ENCODE measurements at places on chromosomes 2 and 18.

GRCh38 chr2:75604484-75604883, 42.1 kb upstream of the MRPL19 start:
- DNase-seq, result peak; percentile 75

DNA sequence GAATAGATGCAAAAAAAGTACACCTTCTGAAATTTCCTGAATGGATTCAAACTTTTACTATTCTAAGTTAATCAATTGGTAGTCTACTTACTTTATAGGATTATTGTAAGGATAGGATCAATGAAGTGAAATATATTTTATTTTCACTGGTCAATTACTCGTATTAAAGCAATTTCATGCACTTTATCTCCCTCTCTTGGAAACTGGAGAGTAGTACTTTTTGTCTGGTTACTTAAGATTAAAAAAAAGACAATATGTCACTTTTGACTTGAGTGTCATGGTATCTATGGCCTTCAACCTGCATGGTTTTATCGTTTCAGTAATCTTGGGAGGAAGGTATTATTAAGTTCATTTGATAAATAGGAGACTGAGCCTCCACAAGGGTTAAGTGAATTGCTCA, 1.0 kb upstream of the KYNU start:
- no peak for DNase-seq

DNA sequence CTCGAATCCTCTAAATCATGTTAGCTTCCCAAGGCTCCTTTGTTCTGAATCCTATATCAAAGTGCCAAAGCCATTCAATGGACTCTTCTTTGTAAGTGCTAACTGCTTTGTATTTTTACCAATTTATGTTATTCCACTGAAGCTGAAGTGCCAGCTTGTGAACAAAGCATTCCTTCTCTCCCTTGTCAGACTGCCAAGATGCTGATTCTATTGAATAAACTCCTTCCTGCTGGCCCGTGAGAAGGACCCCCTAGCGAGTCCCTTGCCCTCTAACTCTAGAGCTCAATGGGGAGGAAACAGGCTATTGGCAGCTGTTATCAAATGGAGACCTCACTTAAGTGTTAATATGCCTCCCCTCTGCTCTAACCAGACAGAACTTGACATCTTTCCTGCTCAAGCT, 1097.9 kb upstream of the CNTNAP5 start:
- no peak for DNase-seq

DNA sequence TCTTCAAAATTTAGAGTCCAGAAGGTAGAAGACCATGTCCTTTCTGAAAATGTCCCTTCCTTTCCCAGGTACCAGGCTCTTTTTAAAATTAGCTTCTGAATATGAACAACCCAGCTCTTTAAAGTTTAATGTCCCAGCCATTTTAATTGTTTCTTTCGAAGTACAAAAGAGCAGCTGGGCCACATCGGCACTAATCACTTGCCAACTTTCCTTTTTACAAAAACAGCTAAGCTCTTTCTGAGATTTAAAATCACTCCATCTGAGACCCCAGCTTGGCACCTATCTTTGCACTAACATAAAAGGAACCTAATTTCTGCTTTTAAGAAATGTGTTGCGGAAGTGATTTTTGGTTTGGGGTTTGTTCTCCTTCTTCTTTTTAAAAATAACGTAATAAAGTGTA, 2.6 kb downstream of the BOD1L2 start:
- no peak for DNase-seq

GRCh38 chr2:10571673-10572072, 118.1 kb downstream of the NOL10 start:
- DNase-seq, result no peak

GRCh38 chr2:9472511-9472910, 1.8 kb upstream of the IAH1 start:
- no peak for DNase-seq

GRCh38 chr2:74551942-74552913, 1.5 kb downstream of the LOXL3 start:
- DNase-seq, result no peak

- no peak for DNase-seq
These were observed 38.2 kb downstream of the ANKMY1 start for GRCh38 chr2:240519396-240520129.

DNA sequence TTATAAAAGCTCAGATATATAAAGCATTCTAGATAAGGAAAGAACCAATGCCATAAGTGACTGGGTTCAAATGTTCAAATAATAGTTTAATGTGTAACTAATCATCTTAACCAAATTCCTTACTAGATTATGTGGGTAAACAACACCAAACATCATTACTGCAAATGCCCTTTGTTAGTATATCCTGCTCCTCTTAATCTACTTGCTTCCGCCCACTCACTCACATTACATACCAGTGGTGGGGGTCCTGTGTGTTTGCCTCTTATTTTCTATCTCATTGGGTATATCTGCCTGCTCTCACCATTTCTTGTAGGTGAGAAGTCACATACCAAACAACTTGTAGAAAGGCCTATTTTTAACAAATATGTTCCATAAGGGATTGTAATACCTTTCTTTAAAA, 562.1 kb downstream of the NRXN1 start:
- DNase-seq, result no peak

GRCh38 chr18:60892855-60893254, 440.4 kb upstream of the CDH20 start:
- DNase-seq, result peak; percentile 95

DNA sequence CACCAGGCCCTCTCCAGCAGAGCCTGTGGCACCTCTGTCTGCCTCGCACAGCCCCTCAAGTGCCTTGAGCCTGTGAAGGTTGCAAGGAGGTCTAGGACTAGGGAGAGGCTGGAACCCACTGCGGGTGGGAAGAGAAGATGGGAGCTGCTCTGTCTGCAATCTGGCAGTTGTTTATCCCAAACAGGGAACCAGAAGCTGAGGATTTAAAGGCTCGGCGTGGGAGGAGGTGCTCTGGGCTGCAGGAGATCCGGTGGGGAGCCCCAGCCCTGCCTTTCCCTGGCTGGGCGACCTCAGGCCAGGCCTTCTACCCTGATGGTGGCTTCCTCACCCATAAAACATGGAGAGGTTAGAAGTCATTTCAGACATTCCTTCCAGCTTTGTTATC, 174.1 kb downstream of the SMAD7 start:
- DNase-seq, result no peak

DNA sequence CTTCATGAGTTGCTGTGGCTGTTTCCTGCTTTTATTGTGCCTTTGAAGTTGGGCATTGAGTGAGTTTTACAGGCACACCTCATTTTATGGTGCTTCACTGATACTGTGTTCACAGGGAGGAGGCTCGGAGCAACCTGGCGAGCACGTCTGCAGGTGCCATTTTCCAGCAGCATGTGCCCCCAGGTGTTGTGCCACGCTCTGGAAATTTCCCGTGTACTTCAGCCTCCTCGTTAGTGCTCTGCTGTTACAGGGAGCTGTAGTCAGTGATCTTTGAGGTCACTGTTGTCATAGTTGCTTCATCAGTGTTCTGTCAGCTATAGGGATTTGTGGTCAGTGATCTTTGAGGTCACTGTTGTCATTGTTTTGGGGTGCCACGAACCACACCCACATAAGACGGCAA, 20.1 kb downstream of the CTDP1 start:
- DNase-seq, result no peak

DNA sequence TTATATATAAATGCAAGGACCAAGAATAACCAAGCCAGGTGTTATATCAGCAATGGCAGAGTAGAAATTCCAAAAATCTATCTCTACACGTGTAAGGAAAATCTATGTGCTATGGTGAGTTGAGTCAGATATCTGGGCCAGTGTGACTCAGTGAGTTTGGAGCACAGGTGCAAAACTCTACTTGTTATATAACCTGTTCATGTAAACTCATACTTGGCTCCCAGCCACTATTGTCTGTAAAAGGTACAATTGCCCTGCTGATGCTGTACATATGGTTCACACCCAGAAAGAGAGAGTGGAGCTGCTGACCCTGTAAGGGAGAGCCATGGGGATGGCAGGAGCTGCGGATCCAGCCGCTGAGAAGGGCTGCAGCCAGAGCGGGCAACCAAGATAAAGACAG, 112.0 kb downstream of the TRABD2A start:
- no peak for DNase-seq

DNA sequence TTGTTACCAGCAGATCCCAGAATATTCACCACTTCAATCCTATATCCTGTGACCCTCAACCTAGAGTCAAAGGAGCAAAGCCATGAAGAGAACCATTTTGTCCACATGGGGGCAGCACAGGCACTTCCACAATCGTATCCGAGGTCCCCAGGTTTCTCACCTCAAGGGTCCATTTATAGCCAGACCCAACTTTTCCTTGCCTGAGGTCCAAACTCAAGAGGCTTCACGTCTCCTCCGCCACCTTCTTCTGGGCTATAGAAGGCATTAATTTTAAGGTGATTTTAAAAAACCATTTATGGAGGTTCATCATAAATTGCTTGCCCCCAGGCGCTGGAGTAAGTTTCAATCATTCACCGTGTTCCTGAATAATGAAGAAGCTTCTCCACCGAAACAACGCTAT, 111.6 kb upstream of the NABP1 start:
- peak; percentile 65 for DNase-seq

GRCh38 chr18:7417727-7418126, 149.4 kb upstream of the PTPRM start:
- DNase-seq, result peak; percentile 91

GRCh38 chr2:16641509-16641908, 24.1 kb downstream of the CYRIA start:
- DNase-seq, result no peak

DNA sequence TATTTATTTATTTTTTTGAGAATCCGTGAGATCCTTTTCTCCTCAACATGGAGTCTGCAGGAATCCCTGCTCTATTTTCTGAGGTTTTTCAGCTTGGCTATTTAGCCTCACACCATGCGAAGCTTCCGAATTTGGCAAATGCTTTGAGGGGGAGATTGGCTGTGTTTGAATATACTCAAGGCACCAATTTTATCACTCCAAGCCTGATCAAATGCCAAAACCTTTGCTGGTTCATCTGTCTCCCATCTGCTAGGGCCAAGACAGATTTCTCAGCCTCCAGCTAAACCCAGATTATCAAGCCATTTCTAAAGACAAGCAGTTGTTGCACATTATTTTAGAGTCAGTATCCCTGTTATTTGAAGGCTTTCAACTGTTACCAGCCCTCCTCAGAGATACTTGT, 295.7 kb downstream of the XIRP2 start:
- DNase-seq, result no peak

GRCh38 chr18:533995-534601, 33.6 kb upstream of the COLEC12 start:
- no peak for DNase-seq

DNA sequence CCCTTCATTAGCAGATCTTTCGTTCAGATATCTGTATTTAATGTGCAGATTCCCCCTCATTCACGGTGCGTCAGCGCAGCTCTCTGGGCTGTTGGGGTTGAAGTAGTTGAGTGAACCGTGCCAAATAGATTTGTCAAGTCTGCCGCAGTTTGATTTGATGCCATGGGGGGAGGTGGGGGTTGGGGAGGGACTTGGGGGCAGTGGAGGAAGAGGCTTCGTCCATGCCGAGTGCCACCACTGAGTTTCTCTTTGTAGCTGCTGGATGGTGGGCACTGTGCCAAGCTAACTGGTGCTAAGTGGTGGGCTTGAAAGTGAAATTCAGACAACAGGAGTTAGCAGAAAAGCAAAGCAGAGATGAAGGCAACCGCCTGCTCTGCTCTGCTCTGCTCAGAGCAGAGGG, 47.9 kb downstream of the NRP2 start:
- DNase-seq, result no peak

DNA sequence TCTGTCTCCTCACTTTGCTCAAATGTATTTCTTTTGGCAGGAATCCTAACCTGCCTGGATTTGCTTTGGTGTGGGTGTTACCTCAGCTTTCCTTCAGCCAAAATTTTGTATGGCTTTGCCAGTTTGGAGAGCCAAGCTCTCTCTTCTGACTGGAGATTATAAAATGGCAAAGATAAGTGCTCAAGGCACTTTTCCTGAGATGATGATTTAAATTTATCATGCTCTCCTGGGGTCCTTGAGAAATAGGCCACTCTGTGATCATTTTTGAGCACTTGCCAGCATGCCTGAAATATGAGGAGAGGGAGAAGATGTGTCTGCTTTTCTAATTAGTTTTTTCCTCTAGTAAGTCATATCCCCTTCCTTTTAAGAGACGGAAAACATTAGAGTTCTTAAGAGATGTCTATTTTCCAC, 683.0 kb downstream of the SLC4A3 start:
- DNase-seq, result peak; percentile 14

- no peak for DNase-seq
These were observed 162.4 kb upstream of the SESTD1 start for GRCh38 chr2:179427065-179427464.

- peak; percentile 13 for DNase-seq
These were observed 28.2 kb downstream of the HS1BP3 start for GRCh38 chr2:20622731-20623130.

GRCh38 chr2:37026050-37026449, 58.1 kb downstream of the HEATR5B start:
- DNase-seq, result peak; percentile 13

DNA sequence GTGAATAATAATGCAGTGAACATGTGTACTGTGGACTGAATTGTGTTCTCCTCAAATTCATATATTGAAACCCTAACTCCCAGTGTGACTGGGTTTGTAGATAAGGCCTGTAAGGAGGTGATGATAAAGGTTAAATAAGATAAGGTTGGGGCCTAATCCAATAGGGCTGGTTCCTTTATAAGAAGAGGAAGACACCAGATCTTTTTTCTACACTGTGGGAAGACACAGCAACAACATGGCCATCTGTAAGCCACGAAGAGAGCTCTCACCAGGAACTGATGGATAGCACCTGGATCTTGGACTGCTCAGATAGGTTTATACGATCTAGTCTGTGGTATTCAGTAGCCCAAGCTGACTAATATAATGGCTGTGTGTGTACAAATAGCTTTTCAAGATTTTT, 66.8 kb downstream of the BMPR2 start:
- DNase-seq, result no peak

GRCh38 chr2:71897836-71898235, 249.8 kb downstream of the CYP26B1 start:
- no peak for DNase-seq

- DNase-seq, result no peak
These were observed 54.6 kb downstream of the CTDP1 start for GRCh38 chr18:79733986-79734770.

DNA sequence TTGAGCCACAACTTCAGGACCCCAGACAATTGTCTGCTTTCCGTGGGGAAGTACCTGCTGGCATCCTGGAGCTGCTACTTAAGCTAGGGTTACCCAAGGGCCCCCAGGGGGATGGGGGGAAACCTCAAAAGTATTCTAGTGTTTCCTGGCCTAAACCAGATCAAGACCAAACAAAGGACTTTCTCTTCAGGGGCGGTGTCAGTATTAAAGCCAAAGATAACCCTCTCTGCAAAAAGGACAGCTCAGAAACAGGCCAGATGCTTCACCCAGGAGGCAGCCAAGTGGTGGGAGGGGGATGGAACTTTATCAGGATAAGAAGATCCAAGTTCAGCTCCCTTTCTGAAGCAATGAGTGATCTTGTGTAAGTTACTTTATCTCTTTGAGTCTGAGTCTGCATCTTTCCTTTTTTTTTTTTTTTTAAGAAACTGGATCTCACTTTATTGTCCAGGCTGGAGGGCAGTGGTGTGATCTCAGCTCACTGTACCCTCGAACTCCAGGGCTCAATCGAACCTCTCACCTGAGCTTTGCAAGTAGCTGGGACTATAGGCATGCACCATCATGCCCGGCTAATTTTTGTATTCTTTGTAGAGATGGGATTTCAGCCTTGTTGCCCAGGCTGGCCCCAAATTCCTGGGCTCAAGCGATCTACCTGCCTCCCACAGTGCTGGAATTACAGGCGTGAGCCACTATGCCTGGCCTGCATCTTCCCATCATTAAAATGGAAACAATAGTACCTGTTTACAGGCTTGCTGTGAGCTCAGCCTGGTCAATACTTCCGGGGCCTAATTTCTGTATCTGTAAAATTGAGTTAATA, 151.8 kb upstream of the PTPRM start:
- DNase-seq, result no peak

All from M059J (cell line).